ENCODE measurements at places on chromosomes 1 and 21.

GRCh38 chr1:188386666-188387065, 1557.9 kb downstream of the PLA2G4A start:
- DNase-seq, result no peak

DNA sequence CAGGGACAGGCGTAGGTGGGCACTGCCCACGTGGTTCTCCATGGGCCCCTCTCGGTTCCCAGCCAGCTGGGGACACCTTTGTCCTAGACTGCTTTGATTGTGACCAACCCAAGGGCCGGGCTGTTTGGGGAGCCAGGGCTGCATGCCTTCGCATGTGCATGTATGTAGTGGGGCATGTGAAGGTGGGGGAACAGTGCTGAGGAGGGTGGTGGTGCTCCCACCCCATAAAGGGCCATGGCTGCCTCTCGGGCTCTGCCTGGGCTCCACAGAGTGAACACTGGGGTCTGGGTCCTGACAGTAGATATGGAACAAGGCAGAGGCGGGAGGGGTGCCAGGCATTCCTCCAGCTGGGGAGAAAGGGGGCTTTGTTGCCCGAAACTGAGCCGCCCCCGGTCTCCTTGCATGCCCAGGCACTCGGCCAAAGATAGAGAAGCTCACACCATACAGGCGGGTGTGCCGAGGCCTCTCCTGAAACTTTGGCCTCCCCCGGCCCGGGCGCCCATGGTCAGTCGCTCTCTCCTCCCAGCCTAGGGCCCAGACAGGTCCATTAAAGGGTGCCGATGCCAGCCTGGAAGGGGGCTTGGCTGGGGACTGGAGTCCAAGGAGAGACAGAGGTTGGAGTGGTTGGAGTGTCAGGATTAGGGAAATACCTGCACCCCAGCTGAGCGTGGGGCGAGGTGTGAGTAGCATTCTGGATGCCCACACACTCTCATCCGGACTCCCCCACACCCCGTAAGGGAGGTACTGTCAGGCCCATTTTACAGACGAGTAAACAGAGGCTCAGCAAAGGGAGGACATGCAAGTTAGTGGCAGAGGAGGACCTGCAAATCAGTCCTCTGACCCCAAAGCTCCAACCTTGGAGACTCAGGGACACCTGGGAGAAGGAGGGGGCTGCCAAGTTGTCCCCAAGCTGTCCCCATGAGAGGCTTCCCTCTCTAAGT, 41.1 kb downstream of the EPHA2 start:
- DNase-seq, result no peak

DNA sequence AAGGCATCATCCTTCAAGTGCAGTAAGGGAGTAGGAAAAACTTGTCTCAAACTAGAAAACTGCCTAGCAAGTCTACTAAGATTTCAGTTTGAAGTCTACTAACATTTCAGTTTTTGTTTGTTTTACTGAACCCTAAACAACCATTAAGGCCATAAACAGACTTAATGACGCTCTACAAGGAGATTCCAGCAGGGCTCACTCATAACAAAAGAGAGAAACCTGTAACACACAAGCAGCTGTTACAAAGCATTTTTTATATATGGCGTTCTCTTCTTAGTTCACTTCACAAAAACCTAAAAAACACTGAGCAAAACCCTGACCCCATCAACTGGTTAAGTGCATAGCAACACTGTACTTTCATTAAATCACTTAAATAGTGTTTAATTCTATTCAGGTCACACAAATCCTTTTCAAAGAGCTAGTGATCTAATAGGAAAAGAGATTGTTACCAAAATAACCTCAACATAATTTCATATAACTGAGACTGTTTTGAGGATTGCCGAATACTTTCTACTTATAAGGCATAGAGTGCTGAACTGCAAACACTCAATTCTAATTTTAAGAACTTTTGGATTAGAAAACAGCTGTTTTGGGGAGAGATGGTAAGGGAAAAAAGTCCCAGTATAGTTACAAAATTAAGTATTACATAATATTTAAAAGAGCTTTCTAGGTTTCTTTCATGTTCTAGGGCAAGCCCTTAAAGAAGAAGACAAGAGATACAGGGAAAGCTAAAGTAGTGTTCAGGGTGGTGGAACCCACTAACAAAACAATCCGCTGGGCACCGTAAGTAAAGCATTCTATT, 1.4 kb downstream of the B3GALNT2 start:
- no peak for DNase-seq

- DNase-seq, result no peak
These were observed 8.9 kb downstream of the PAX7 start for GRCh38 chr1:18639368-18640055.

DNA sequence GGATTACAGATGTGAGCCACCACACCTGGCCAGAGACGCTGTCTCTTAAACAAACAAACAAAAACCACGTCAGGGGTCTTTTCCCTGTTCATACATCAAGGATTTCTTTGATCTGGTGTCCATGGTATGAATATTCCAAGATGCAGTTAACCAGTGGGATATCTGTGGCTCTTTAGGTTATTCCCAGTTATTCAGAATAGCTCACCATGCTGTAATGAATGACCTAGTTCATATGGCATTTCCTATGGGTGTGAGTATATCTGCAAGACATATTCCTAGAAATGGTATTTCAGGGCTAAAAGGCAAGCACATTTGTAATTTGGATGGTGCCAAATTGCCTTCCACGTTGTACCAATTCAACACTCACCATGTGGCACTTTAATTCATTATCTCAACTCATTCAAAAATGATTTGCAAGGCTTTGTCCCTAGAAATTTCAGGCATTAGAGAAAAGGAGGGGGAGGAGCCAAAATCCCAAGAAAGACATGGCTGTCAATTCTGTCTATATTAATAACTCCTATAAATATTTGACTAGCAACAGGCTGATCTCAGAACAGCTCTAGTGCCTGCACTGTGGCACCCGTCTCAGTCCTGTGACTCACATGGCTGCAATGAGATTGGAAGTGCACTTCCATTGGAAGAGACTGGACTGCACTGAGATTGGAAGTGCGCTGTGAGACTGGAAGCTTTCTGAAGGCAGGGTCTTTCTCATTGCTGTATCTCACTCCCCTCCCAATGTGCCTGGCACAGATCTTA, 6.0 kb upstream of the STMN1 start:
- DNase-seq, result no peak

DNA sequence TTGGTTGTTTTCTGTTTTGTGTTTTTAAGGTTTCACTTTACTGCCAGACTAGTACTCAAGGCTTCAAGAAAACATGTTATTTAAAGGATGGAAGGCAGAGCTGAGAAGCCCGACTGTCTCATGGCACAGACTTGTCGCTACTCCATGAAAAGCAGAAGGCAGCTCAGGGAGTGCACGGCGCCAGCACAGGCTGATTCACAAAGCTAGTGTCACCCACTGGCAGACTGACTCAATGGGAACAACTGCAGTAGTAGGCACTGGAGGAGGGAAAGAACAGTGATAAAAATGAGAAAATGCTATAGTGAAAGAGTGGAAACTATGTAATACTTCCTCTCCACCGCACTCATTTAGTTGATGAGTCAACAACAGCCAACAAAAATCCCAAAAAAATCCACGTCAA, 14.7 kb downstream of the HSF2BP start:
- no peak for DNase-seq

- no peak for DNase-seq
These were observed 49.3 kb downstream of the TGFB2 start for GRCh38 chr1:218394416-218394815.

GRCh38 chr1:219927298-219927955, 930 bp downstream of the SLC30A10 start:
- no peak for DNase-seq

GRCh38 chr1:201088901-201089525, 23.2 kb downstream of the CACNA1S start:
- DNase-seq, result no peak

DNA sequence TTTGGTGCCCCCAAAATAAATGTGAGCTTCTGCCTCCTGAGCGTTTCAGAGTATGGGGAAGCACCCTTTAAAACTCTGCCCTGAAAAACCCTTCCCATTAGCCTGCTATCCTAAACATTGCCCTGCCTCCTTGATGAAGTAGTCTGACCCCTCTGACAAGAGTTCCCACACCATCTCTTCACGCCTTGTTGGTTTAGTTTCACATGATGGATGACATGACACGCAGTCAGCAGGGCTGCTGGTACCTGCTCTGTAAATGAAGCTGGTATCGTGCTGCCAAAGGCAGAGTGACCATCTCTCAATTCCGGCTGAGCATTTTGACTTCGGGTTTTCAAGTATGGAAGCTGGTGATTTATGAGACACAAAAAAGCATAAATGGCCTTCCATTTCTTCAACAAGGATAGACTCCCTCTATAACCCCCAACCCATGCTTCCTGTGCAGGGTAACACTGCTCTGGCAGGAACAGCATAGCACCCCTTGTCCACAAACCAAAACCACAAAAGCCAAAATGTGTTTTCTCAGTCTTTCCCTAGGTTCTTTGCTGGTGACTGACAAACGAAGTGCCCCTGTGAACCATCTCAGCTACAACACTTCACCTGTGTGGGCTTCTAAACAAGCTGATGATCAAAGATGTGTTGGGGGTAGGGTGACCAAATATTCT, 444.6 kb downstream of the NUF2 start:
- DNase-seq, result no peak

- no peak for DNase-seq
These were observed 45.9 kb downstream of the SAMD13 start for GRCh38 chr1:84347271-84347931.

- DNase-seq, result no peak
These were observed 4.4 kb downstream of the COL16A1 start for GRCh38 chr1:31699341-31699891.

- no peak for DNase-seq
These were observed 1.6 kb downstream of the PIK3CD start for GRCh38 chr1:9653210-9653490.

DNA sequence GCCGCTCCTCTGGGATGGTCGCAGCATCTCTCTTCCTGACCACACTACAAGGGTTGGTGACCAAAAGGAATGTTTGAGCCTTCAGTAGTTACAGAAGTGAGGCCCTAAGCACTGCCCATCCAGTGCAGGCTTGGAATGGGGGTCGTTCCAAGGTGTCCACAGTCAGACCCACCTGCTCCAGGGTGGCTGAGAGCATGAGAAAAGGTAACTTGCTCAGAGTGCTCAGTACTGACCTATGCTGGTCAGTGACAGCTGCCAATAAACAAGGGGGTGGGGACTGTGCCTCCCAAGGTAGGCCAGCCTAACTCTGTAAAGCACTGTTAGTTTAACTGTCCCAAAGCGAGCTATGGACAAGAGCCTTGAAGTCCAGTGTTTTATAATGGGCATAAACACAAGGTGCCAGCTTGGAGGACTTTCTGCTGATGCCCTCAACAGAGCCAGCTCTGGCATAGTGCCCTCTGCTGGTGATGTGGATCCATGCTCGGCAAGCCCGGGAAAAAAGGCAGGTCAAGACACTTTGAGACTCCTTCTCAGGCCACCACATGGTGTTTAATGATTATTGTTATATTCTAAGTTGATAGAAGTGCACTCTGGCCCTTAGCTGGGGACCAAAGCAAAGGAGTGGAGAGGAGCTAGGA, 78.1 kb upstream of the DNAH14 start:
- DNase-seq, result peak; percentile 8

DNA sequence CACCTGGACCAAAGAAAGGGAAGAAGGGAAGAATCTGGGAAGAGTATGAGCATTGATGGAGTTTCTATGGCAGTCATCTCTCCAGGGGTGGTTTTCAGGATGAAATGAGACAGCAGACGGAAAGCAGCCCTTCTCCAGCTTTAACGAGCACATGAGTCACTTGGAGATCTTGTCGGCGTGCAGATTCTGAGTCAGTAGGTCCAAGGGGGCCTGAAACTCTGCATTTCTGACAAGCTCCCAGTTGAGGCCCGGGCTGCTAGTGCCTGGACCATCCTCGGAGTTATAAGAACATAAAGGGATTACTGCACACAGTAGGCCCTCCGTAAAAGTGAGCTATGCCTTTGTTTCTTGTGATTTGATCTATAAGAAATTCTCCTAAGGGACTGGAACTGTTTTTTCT, 17.6 kb downstream of the HSPG2 start:
- DNase-seq, result no peak

- no peak for DNase-seq
These were observed 72.4 kb upstream of the IFNAR2 start for GRCh38 chr21:33157303-33157702.
